ENCODE measurements at places on chromosomes 1 and 21.

- DNase-seq = no peak
Observed at GRCh38 chr1:77794550-77794949, 15.1 kb downstream of the MIGA1 start.

GRCh38 chr1:100767176-100767890 is 47.8 kb downstream of the VCAM1 start:
- DNase-seq = no peak

DNA sequence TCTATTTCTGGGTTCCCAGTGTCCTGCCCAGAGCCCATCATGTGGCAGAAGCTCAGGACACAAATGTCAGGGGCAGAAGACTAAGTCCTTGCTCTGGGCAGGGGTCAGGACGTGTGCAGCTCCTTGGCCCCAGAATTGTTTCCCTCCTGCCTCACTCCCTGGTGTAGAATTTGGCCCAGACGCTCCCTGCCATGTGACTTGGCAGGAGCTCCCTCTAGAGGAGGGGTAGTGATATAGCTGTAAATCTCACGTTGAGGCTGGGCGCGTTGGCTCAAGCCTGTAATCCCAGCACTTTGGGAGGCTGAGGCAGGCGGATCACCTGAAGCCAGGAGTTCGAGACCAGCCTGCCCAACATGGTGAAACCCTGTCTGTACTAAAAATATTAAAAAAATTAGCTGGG is 91.2 kb downstream of the UBIAD1 start:
- DNase-seq = no peak

DNA sequence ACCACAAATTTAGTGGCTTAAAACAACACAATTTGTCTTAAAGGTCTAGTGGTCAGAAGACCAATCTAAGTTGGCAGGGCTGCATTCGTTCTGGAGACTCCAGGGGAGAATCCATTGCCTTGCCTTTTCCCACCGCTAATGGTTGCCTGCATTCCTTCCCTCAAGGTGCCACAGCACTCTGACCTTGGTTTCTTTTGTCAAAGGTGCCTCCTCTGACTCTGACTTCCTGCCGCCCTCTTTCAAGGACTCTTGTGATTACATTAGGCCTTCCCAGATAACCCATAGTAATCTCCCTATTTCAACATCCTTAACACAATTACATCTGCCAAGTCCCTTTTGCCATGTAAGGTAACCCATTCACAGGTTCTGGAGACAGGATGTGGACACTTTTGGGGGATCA is 145.3 kb downstream of the S1PR1 start:
- no peak for DNase-seq

GRCh38 chr21:26826801-26827200 is 18.4 kb downstream of the ADAMTS1 start:
- no peak for DNase-seq

GRCh38 chr1:70667494-70668170 is 256.6 kb downstream of the CTH start:
- DNase-seq = no peak

- no peak for DNase-seq
Observed at GRCh38 chr1:182169203-182169602, 107.7 kb upstream of the ZNF648 start.

GRCh38 chr1:160580221-160580812 is 1.0 kb upstream of the CD84 start:
- DNase-seq = no peak

- no peak for DNase-seq
Observed at GRCh38 chr1:1112237-1112985, 3.5 kb downstream of the C1orf159 start.

- no peak for DNase-seq
Observed at GRCh38 chr1:52906135-52906603, 15.4 kb downstream of the ECHDC2 start.

DNA sequence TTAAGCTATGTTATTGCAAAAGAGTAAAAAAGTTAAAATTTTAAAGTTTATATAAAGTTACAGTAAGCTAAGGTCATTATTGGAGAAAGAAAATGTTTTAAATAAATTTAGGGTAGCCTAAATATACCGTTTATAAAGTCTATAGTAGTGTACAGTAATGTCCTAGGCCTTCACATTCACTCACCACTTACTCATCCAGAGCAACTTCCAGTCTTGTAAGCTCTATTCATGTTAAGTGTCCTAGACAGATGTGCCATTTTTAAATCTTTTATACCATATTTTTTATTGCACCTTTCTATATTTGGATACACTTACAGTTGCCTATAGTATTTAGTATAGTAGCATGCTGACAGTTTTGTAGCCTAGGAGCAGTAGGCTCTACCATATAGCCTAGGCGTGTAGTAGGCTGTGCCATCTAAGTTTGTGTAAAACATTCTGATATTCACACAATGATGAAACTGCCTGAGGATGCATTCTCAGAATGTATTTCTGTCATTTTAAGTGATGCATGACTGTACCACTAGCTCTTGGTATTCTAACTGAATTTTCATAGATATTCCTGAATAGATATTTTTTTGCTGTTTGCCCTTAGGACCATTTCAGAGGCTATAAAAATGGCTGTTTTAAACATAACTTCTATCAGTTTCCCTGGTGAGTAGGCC is 26.8 kb downstream of the PPP2R5A start:
- DNase-seq = no peak

DNA sequence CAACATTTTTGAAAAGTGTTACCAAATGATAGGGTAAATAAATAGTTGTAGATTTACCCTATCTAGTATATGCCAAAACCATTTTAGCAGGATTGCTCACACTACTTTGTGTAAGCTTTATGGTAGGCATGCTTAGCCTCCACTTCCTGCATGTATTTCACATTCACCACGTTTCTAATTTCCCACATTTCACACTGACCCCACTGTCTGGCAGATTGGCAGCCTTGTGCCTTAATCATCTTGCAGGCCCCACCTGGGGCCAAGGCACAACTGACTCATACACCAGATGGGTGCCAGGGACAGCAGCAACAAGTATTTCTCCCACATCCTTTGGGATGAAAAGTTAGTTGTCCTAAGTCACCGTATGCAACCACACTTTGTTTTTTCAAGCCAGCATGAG is 21.2 kb upstream of the CENPF start:
- DNase-seq = no peak

DNA sequence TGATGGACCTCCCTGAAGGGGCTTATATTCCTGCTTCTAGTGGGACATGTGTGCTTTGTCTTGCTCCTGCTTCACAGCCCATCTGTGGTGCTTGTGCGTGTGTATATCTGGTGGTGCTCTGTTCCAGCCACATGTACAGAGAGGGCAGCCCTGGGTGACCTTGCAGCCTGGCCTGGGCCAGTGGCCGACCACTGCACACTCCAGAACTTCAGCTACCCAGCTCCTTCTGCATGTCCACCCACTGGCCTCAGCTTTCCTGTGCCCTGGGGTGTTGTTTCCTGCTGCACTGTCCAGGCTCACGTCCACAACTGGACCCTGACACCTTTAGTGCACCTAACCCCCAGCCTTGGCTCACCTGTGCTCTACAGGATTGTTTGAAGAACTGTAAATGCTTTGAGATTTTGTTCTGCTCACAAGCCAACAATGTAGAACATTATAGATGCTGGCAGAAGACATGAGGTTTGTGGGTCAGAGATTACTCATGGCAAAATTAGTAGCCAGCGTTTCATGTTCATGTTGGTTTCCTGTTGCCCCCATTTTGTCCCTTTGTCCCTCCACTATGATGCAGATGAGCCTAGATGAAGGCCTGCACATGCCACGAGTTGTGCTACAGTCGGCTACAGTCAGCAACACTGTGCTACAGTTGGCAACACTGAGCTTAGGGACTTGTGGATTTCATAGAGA is 5.3 kb upstream of the S100B start:
- DNase-seq = no peak

DNA sequence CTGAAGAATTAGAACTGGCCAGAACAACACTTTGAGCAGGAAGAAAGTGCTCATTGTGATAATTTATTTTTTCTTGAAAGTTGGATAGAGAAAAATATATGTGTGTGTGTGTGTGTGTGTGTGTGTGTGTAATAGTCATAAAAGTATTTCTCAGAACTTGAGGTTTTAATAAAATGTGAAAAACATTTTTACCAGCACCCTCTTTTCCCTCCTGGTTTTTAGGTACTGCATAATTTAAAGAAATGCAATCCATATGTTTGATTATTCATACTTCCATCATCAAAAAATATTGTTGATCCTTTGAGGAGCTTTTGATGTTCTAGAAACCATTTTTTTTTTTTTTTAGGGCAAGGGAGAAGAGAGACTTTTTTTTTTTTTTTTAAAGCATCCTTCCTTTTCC is 66.8 kb upstream of the JUN start:
- DNase-seq = no peak

DNA sequence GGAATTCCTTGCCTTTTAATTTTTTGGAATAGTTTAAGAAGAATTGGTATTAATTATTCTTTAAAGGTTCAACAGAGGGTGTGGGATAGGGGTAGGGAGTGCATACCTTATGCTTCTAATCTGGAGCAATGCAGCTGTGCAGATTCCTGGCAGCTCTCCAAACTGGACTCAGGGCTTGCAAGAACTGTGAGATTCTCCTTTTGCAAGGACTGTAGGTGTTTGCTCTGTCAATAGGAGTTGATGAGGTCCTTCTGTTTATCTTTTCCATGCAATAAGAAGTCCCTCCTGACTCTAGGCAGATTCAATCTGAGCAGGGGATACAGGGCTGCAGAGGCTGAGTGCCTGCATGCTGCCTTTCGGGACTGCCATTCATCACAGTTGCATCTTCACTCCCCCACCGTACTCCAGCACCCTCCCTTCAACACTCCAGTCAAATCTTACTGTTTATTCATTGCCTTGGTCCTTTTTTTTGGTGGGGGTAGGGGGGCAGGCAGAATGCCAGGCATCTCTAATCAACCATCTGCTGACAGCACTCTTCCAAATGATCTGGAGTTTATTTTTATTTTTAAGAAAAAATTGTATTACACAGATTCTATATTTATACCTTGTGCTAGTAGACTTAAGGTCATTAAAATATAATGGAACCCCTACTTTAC is 122.3 kb downstream of the DISC1 start:
- no peak for DNase-seq

- DNase-seq = no peak
Observed at GRCh38 chr1:224168859-224169380, 14.1 kb upstream of the DEGS1 start.

DNA sequence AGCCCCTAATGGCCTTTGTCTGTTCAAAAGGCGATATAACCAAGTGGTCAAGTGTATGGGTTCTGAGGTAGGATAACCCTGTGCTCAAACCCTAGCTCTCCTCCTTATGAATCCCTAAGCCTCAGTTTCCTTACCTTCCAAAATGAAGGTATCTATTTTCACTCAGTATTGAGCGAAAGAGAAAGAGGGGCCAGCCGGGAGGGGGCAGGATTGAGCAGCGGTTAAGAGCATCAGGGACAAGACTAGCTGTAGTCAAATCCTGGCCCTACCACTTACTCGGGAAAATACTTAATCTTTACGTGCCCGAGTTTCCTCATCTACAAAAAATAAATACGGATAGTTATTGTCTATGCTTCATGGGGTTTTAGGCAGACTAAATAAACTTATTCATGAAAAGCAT is 25.7 kb downstream of the LY9 start:
- no peak for DNase-seq

- no peak for DNase-seq
Observed at GRCh38 chr1:119715542-119715941, 3.8 kb downstream of the PHGDH start.

DNA sequence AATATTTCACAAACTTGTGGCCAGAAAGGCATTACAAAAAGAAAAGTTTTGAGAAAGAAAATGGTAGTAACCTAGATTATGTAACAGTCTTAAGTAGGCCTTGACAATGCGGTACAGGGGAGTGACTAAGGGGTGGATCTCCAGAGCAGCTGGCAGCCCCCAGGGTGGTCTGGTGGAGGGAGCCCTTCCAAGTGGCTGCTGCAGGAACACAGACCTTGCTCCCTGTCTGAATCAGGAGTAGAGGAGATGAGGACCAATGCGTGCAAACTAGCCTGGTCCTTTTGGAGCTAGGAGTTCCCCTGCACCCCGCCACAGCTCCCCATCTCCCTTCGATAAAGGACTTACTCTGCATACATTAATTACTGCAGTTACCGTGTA is 189.0 kb downstream of the NFIA start:
- no peak for DNase-seq

GRCh38 chr1:84988588-84988987 is 8.3 kb downstream of the MCOLN2 start:
- no peak for DNase-seq

DNA sequence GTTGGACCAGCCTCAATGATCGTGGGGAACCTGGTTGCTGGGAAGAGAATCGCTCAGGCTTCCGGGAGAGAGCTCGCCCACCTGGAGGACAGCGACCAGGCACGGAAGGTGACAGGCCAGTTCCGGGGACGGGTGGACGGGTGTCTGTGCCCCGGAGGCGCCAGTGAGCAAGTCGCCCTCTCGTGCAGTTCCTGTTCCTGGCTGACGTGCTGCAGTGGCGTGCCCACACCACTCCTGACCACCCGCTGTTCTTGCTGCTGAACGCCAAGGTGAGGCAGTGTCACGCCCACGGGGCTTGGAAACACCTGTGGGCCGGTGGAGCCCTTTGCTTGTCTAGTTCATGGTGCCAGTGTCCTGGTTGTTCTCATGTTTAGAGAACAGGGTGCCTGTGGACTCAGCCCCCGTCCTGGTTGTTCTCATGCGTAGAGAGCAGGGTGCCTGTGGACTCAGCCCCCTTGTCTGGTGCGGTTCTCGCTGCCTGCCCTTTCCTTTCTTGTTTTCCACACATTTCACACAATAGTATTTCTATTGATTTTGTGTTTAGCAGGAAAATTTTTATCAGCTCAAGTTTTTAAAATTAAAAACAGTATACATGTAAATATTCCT is 53.1 kb downstream of the S100B start:
- no peak for DNase-seq

DNA sequence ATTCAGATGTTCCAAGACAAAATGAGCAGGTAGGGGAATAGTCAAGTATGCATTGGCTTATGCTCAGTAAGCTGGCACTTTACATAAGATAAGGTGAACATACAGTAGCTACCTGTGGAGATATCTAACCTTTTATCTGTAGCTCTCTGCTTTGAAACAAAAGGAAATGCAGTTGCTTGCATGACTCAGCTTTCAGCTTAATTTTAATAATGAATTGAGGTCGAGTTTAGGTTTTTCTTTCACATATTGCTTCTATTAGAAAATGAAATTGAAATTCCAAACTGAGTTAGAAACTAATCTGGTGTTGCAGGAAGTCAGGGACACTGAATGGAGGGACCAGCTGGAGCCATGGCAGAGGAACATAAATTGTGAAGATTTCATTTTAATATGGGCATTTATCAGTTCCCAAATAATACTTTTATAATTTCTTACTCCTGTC is 8.3 kb downstream of the FRRS1 start:
- no peak for DNase-seq

GRCh38 chr1:50181027-50181663 is 72.4 kb downstream of the ELAVL4 start:
- DNase-seq = no peak

GRCh38 chr1:53462769-53463501 is 3.7 kb downstream of the DMRTB1 start:
- DNase-seq = no peak

- DNase-seq = no peak
Observed at GRCh38 chr1:221157026-221157761, 278.0 kb downstream of the HLX start.

GRCh38 chr1:28887835-28888682 is 26.3 kb upstream of the EPB41 start:
- DNase-seq = no peak

- DNase-seq = no peak
Observed at GRCh38 chr1:156004843-156005584, 15.7 kb downstream of the SSR2 start.

Data from activated T-helper 1 cell treated with anti-CD3 and anti-CD28 coated beads, Interleukin-2, amount 50 U/mL, for 16 hours (primary cell).